D721Med (cell line): ENCODE measurements at places on chromosomes 2 and 18.
A peak's percentile ranks its signal among the peaks of the same experiment; 100 is the strongest.

DNA sequence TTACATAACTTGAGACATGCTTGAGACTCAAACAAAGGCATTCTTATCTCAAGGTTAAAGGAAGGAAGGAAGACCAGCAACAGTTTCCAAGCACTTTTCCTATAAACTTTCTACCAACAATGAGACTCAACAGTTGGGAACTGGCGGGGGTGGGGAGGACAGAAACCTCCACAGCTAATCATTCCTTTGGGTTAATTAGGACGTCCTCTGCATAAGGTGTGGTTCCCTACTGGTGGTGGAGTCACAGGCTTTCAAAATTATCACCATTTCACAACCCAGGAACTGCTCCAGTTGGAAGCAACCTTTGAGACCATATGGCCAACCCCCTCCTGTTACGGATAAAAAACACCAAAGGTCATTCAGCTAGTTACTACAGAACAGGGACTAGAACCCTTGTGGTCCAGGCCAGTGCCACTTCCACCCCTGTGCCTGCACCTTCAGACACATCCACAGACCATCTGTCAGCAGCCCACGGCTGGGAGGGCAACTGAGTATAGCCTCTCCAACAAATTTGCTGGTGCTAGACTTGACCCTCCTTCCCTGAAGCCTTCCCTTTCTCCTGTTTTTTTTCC, 30.1 kb upstream of the ATL2 start:
- DNase-seq = no peak

DNA sequence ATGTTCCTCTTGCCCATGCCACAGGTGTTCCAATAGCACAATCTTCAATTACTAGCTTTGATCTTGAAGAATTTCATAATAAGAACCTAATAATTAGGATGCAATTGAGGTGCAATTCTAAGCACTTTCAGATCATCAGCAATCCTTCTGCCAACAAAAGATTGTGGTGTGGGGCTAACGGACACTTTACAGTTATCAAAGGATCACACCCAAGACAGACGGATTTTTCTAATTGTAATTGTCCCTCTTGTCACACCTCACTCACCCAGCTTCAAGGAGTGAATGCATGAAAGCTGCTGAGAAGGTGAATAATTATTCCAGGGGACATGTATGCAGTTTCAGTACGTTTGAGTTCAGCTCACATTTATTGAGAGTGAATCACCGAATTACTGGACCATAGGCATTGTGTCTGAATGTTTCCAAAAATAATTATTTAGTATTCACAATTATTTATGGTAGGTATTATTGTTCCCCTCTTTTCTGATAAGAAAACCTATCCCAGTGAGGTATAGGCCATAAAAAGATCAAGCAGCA, 438.5 kb upstream of the TRIB2 start:
- DNase-seq = no peak

- no peak for DNase-seq
Measured at GRCh38 chr2:134795765-134796164, 42.7 kb upstream of the ACMSD start.

GRCh38 chr2:152200101-152200500, 24.5 kb upstream of the STAM2 start:
- DNase-seq = no peak

- no peak for DNase-seq
Measured at GRCh38 chr2:121564905-121565304, 34.2 kb downstream of the RNU4ATAC start.

DNA sequence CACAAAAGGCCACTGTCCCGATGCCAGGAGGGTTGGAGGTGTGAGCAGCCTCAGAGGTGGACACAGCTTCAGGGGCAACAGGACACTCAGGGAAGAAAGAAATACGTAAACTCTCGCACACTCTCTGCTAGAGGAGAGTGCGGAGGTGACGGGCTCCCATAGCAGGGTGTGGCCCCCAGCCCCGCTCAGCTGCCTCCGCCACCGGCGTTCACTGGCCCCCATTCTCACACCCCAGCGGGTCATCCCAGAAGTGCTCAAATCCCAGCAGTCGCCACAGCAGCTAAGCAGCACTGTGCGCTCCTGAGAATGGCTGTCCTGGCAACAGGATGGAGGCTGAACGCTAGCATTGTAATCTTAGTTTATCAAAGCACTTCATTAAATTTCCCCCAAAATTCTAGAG, 315.6 kb upstream of the SALL3 start:
- DNase-seq = no peak

DNA sequence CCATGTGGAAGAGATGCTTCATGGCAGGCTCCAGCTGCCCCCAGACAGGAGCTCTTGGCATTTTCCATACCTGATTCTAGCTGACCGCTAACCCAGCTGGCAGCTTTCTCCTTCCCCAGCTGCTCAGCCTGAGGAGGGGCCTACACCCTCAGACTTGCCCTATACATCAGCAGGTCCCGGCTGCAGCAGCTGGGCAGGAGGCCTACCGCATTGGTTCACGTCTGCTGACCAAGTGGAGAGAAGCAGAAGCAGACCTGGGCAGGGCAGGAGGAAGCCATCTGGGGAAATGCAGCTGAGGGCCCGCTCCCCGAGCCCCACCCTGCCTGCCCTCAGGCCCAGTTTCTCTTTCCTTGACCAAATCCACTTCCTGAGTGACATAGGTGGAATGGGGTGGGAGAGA, 50.7 kb downstream of the LBH start:
- DNase-seq = no peak

DNA sequence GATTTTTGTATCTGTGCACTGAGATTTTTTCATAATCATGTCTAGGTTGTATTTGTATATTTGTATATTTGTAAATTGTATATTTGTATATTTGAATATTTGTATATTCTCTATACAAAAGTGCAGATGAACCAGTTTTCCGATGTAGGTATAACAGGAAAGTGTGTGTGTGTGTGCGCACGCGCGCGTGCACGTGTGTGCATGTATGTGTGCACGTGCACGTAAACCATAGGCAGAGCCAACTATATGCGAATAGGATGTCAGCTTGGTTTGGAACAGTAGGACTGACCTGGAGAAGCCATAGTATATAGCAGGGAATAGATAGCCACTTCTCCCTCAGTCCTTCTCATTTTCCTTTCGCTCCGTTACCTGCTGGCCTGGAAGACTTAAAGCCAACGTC, 565.8 kb downstream of the XIRP2 start:
- no peak for DNase-seq

DNA sequence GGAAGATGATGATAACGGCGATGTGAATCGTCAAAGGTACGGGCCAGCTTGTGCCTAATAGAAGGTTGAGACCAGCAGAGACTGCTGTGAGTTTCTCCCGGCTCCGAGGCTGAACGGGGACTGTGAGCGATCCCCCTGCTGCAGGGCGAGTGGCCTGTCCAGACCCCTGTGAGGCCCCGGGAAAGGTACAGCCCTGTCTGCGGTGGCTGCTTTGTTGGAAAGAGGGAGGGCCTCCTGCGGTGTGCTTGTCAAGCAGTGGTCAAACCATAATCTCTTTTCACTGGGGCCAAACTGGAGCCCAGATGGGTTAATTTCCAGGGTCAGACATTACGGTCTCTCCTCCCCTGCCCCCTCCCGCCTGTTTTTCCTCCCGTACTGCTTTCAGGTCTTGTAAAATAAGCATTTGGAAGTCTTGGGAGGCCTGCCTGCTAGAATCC, 3.0 kb downstream of the FZD7 start:
- DNase-seq = no peak

DNA sequence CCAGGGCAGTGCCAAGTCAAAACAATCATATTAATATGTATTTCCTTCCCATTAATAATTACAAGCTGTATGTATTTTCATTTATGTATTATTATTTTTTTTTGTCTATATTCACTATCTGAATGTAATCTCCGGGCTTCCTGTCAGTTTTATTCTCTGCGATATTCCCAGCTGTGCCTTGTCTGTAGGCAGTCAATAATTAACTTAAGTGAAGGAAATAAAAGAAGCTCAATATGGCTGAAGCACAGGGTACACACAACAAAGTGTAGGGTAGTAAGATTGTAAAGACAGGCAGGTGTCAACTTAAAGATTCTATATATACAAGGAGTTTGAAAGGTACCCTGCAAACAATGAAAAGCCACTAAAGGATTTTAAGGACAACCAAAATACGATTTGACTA, 122.9 kb downstream of the ROCK1 start:
- DNase-seq = no peak

GRCh38 chr2:78020491-78020890, 498.3 kb upstream of the LRRTM4 start:
- DNase-seq = no peak

GRCh38 chr2:52810460-52810859, 957.1 kb upstream of the CHAC2 start:
- DNase-seq = no peak

DNA sequence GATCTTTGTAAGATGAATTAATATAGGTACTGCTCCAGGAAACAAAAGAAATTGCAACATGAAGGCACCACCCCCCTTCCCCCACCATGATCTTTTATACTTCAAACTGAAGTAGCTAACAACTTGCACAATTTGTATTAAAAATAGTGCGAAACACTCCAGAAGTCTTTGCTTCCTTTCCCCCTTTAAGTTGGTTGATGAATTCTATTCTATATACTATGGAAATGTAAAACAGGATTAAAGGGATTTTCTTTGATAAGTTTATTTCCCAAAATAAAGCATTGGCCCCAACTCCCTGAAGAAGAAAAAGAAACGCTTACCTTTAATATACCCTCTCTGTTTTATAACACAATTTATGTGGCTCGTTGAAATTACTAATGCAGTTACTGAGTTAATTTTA, 227.1 kb downstream of the ARHGAP15 start:
- no peak for DNase-seq

GRCh38 chr2:173050684-173051083, 25.0 kb upstream of the MAP3K20 start:
- no peak for DNase-seq

- no peak for DNase-seq
Measured at GRCh38 chr18:24234330-24234729, 95.5 kb downstream of the CABYR start.

GRCh38 chr18:9569178-9569577, 45.2 kb downstream of the PPP4R1 start:
- no peak for DNase-seq

- DNase-seq = no peak
Measured at GRCh38 chr2:26615860-26616705, 25.1 kb downstream of the CIB4 start.

DNA sequence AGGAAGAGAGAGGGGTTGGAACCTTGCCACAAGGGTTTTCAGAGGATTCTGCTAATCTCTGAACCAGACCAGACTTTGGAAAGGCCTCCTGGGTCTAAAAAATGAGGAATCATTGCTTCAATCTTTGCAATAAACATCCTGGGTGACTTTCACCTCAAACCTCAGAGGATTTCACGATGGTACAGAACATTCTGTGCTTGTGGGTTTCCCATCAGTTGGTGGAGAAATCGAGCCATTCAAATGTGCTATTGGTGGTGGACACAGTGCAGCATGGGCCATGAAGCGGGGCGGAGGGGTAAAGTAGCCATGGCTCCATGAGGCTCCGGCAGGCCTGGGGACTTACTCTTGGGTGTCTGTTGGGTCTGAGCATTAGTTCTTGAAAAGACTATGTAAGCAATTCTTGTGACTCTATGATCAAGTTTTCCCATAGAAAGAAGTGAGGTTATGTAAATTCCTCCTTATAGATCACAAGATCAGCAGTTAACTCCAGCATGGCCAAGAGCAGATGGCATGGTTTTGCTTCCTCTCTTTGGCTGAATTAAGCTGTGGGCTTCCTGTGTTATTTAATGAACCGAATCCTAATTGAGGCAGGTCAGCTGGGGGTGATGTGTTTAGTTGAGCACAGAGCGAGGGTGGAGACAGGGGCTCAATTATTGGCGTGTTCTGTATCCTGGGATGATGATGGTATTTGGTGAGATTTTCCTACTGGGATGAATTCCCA, 1.9 kb upstream of the IL1R2 start:
- DNase-seq = no peak

GRCh38 chr18:12422936-12423335, 15.2 kb downstream of the PRELID3A start:
- no peak for DNase-seq

DNA sequence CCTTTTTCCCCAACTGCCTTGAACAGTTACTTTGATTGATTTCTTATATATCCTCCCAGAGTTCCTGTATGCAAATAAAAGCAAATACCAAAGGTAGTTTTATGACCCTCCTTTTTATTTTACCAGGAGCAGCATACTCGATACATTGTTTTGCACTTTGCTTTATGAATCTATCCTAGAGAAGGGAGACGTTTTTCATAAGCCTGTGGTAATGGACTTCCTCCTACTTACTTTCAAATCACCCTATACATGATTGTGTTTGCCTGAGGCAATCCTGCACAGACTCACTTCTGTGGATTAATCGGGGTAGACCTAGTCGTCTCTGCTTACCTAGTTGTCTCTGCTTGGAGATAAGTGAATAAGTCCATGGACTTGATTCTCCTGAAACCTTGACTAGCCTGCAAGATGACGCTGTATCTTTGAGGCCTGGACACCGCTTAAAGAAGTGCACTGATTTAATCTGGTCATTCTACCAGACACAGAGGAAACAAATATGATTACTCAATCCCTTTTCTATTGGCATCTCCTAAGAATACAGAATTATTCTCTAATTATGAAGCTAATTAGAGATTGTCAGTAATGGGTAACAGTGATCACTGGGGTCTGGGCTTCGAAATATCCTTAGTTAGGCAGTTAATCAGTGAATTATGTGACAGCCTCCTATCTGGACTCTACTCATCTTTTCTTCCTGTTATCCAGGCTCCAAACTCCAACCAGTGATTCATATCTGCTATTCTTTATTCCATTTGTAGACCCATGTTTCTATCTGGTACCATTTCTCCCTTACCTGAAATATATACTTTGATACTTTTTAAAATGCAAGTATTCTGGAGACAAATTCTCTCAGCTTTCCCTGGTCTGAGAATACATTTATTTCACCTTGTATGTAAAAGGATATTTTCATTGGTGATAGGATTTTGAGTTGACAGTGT, 447.4 kb upstream of the TRIB2 start:
- DNase-seq = no peak

- no peak for DNase-seq
Measured at GRCh38 chr18:76354348-76354747, 140.7 kb downstream of the ZNF516 start.

DNA sequence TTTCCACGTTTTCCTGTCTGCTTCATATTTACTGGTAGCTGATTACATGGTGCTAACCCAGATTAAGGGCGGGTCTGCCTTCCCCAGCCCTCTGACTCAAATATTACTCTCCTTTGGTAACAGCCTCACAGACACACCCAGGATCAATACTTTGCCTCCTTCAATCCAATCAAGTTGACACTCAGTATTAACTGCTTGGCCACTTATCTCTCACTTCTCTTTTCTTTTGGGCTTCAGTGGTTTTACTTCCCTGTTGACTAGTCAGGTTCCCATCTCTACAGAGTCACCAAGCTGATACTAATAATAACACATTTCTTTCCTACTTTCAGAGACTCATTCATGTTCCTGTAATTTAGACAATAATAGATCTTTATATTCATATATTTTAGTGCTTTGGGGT, 302.2 kb upstream of the MAP2 start:
- no peak for DNase-seq

DNA sequence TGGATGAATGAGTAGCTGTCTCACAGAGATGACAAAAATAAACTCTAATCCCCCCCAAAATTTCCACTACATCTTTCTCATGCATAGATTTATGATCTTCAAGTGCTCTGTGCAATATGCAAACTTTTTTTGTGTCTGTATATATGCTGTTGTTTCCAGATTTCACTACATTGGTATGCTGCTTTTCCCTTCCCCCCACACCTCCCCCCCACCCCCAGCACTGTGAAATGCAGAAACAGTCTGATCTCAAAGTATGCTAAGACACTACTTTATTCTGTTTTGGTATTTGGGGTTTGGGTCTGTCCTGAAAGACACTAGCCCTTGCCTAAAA, 524 bp upstream of the KLHL14 start:
- DNase-seq = no peak

GRCh38 chr18:55322178-55322735, 265.7 kb downstream of the TCF4 start:
- peak; percentile 50 for DNase-seq

- no peak for DNase-seq
Measured at GRCh38 chr2:170455617-170456426, 259.3 kb upstream of the SP5 start.
